ENCODE measurements at places on chromosomes 4 and X. TPM values are rescaled to one million over a fixed set of nuclear protein-coding genes. Genes with fewer than 3 reads are reported as not detected.

Gene CXCL6
- total RNA-seq, result 0.20 TPM

DNA sequence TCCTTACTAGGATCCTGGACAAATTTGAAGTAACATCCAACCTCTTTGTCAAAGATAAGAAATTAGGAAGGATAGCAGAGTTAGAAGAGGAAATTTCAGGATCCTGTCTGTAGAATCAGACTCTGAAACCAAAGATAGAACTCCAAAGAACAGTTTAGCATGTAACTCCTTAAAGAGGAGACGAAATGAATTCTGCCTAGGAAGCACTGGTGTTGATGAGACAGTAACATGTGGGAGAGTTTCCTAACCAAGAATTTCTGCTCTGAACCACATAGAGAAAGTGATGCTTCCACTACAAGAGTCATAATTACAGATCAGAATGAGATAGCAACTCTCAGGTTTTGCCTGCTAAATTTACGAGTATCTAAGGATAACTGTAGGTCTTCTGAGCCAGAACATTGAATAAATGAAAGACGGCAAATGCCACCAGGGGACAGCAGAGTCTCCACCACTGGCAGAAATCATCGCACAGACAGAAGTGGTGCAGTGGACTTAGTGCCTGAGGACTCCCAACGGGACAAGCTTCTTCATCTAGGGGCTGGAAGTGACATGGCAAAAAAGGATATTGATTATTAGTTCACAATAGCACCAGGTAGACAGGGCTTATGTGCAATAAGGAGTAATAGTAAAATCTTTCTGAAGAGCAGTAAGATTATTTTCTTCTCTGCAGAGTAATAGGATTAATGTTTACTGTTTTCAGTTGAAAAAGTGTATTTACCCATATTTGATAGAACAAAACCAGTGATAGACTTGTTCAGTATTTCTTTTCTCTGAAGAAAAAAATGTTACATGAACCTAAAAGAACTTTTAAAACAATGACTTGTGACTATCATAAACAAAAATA, 6.7 kb upstream of the PPID start:
- H3K4me3 ChIP-seq, result no peak overlapping the region
- H3K4me1 ChIP-seq, result no peaks in the 10 kb centered on the region
- no peaks in the 10 kb centered on the region for H3K36me3 ChIP-seq
- H3K27ac ChIP-seq, result no peak overlapping the region

DNA sequence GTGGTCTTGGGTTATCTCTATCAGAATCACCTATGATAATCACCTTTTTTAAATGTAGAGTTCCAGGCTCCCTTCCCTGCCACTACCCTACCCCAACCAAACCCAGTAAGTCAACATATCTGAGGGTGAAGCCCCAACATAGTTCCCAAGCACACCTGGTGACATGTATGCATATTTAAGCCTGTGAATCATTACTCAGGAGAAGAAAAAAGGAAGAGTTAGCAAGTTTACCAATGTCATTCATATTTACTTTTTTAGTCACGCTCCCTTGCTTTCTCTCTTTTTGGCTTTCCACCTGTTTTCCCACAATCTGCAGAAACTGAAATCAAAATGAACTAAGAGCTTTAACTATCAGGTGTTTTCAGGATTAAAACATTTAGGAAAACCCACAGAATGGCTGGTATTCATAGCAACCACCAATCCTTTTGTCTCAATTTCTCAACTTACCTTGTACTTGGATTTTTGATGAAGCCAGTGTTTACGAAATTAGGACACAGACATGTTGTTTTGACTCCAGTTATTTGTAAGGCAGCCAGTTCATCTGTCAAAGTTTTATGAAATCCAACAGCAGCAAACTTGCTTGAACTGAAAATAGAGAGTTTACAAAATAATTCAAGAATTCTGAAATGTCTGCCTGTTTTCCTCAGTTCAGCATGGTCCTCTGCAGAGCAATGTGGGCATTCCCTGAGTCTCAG, 34.0 kb downstream of the HSD17B11 start:
- peaks cover 5% of the 10 kb centered on the region for H3K4me1 ChIP-seq
- H3K27ac ChIP-seq, result no peak overlapping the region

- H3K36me3 ChIP-seq, result no peaks in the 10 kb centered on the region
- no peaks in the 10 kb centered on the region for H3K27me3 ChIP-seq
- no peak overlapping the region for H3K4me3 ChIP-seq
These were observed 55.3 kb downstream of the SOD3 start for GRCh38 chr4:24850674-24851073.

DNA sequence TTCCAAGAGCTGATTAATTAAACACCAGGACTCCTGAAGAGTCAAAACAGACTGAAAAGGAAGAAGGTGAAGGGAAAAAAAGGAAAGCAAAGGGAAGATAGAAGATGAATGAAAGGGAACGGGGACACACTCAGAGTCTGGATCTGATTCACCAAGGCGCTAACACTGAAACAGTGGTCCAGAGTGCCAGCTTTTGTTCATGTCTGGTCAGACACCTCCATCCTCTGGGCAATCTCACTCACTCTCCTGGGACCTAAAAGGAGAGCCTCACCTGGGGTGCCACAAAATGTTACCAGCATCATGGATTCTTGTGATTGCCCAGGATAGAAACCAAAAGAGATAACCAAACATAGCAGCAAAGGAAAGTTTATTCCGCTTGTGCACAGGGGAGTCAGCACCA, 120.3 kb upstream of the AFF2 start:
- H3K4me1 ChIP-seq, result no peaks in the 10 kb centered on the region
- no peaks in the 10 kb centered on the region for H3K27me3 ChIP-seq
- no peaks in the 10 kb centered on the region for H3K36me3 ChIP-seq

- no peak for DNase-seq
- no peak overlapping the region for H3K4me3 ChIP-seq
- no peak overlapping the region for H3K27ac ChIP-seq
- no peaks in the 10 kb centered on the region for H3K36me3 ChIP-seq
- peaks cover 3% of the 10 kb centered on the region for H3K4me1 ChIP-seq
These were observed 11.0 kb upstream of the COL25A1 start for GRCh38 chr4:109313168-109314133.

GRCh38 chrX:126655061-126655460, 102.4 kb upstream of the DCAF12L1 start:
- no peaks in the 10 kb centered on the region for H3K27me3 ChIP-seq
- H3K27ac ChIP-seq, result no peak overlapping the region
- H3K4me1 ChIP-seq, result no peaks in the 10 kb centered on the region
- DNase-seq, result no peak
- H3K36me3 ChIP-seq, result no peaks in the 10 kb centered on the region

DNA sequence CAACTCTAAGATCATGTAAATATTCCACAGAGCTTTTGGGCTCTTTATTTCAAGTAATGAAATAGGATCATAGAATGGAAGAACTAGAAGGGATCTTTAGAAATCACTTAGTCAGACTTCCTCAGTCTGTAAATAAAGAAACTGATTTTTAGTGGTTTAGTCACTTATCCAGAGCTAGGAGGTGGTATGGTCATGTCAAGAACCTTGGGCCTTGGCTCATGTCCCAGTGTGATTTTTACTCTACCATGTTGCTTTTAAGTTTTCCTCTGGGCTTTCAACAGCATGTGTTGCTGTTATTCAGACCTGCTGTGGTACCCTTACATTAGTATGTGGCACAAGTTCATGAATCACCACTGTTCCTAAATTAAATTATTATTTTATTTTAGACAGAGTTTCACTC, 184.9 kb downstream of the FRAS1 start:
- H3K36me3 ChIP-seq, result peaks cover 3% of the 10 kb centered on the region
- DNase-seq, result no peak
- H3K27me3 ChIP-seq, result no peaks in the 10 kb centered on the region
- H3K4me1 ChIP-seq, result peaks cover 5% of the 10 kb centered on the region
- H3K27ac ChIP-seq, result no peak overlapping the region
- H3K4me3 ChIP-seq, result no peak overlapping the region
